ENCODE measurements at places on chromosomes 3 and 15. TPM values are rescaled to one million over a fixed set of nuclear protein-coding genes. Genes with fewer than 3 reads are reported as not detected.

- peak; percentile 32 for DNase-seq
Observed at GRCh38 chr3:194046995-194047645, 88.8 kb upstream of the HES1 start.

GRCh38 chr3:34727700-34728099, 911.6 kb upstream of the ARPP21 start:
- peak; percentile 33 for DNase-seq

DNA sequence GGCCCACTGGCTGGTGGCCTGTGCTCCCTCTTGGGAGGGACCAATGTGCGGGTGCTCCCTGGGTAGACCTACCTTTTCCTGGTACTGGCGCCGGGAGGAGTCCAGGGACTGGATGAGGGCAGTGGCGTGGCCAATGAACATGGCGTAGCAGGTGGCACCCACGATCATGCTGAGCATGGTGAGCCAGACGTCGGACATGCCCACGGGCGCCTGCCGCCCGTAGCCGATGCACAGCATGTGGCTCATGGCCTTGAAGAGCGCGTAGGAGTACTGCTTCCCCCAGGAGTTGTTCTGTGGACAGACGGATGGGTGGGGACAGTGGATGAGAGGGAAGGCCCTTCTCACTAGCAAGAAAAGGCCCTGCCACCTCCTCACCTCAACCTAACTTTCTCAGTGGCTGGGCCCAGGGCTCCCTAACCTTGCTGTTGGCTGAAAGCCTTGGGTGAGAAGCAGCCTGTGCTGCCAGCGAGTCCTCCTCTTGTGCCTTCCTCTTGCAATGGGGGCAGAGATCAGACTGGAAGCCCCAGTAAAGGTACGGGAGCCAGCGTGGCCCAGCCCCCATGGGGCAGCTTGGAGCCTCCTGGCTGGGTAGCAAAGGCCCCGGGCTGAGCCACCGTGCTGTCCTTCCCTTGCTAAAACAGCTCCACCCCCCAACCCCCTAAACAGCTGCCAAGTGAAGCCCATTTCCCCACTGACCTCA, 39.1 kb downstream of the HCN4 start:
- DNase-seq: no peak

CRABP1 gene
- total RNA-seq: not detected

DNA sequence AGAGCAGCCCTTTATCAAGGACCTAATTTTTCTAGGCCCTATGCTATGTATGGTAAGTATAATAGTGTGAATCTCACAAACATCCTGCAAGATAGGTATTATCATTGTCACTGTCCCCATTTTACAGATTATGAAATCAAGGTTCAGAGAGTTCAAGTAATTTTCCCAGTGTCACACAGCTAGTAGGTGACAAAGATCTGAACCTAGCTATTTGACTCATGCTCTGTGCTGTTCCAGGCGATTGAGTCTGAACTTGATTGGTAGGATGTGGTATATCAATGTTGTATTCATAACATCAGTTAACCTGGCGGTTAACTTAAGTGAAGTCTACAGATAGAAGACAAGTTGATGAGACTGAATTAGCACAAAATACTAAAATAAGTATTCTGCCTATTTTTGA, 229.9 kb downstream of the CHST2 start:
- DNase-seq: no peak

GRCh38 chr15:32790352-32790999, 72.7 kb downstream of the GREM1 start:
- peak; percentile 60 for DNase-seq

SLC9C1 gene
- total RNA-seq: 1.7 TPM

Measured in renal cortical epithelial cell (primary cell).